ENCODE measurements at places on chromosomes 11 and 22.

DNA sequence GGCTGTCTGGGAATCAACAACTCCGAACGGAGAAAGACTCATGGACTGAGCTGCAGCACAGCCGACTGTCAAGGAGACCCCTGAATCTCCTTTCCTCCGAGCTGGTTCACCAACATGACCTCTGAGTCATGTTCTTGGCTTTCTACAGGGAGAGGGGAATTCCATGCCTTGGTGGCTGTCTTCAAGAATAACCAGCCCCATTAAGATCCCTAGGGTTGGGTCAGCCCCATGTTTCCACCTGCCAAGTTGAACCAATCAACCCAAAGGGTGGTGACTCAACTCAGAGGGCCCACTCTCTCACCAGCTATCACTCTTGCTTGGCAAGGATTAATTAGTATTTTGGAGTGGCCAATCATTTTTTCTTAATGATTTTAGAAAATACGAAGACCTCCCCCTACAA is 28.3 kb upstream of the IGSF22 start:
- DNase-seq = no peak

GRCh38 chr11:61108847-61109585 is 6.7 kb downstream of the CD5 start:
- DNase-seq = no peak

GRCh38 chr11:203056-203944 is 3.9 kb downstream of the BET1L start:
- DNase-seq = no peak

GRCh38 chr11:11588891-11589290 is 32.9 kb downstream of the GALNT18 start:
- no peak for DNase-seq

GRCh38 chr11:15806217-15806616 is 550.1 kb downstream of the SOX6 start:
- no peak for DNase-seq

GRCh38 chr11:15783619-15784018 is 572.7 kb downstream of the SOX6 start:
- no peak for DNase-seq

GRCh38 chr11:71266114-71266833 is 13.9 kb upstream of the SHANK2 start:
- DNase-seq = no peak

DNA sequence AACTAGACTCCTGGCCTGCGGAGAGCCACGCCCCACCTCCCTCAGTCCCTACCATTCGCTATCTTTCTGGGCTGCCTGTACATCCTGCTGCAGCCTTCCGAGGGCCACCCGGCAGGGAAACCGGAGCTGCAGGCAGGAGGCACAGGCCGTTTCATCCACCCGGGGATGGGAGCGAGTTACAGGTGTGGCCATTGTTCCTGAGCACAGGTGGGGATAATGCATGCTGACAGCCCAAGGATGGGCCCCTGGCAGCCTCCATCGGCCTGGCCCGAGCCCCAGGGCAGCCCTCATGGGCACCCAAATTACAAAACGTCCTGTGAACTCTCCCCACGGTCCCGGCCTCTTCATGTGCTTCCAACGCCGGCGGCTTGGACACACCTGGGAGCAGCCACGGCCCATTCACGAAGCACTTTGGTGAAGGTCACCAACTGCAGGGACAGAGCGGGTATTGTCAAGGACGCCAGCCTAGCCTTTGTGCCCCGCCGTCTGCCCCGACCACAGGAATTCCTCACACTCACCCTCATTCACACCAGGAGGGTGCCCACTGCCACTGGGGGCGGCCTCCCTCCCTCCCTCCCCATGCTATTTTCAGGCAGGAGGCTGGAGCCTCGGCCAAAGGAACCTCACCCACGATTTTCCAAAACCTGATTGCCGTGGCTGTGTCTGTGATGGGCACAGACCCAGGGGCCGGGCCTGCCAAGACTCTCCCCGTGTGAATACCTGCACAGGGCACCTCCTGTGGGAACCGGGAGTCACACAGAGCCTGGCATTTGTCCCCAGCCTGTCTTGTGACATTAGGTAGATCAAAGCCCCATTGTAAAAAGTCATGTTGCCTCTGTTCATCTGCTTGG is 42.1 kb upstream of the MYEOV start:
- no peak for DNase-seq

DNA sequence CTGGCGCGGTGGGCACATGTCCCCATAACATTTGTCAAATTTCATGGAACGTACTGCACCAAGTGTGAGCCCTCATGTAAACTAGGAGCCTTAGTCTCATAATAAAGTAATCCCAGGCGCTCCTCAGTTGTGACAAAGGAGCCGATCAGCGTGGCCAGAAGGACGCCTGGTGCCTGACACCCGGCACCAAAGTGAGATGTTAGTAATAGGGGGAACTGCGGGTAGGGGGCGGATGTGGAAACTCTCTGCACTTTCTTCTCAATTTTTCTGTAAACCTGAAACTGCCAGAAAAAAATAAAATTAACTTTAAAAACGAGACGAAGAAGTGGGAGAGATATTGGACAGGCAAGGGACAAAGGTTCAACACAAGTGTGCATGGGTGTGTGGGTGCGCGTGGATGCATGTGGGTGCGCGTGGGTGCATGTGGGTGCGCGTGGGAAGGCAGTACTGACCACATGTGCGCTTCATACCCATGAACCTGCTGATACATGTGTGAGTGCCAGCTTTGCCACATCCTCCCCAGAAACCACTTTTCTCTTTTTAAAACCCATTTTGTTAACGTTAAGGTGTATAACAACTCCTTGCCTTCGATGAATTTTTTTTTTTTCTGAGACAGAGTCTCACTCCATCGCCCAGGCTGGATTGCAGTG is 55.4 kb upstream of the LINC01488 start:
- DNase-seq = no peak

All from fibroblast of the conjunctiva (primary cell).